ENCODE measurements at places on chromosomes 3 and 15.
A peak's percentile ranks its signal among the peaks of the same experiment; 100 is the strongest.

DNA sequence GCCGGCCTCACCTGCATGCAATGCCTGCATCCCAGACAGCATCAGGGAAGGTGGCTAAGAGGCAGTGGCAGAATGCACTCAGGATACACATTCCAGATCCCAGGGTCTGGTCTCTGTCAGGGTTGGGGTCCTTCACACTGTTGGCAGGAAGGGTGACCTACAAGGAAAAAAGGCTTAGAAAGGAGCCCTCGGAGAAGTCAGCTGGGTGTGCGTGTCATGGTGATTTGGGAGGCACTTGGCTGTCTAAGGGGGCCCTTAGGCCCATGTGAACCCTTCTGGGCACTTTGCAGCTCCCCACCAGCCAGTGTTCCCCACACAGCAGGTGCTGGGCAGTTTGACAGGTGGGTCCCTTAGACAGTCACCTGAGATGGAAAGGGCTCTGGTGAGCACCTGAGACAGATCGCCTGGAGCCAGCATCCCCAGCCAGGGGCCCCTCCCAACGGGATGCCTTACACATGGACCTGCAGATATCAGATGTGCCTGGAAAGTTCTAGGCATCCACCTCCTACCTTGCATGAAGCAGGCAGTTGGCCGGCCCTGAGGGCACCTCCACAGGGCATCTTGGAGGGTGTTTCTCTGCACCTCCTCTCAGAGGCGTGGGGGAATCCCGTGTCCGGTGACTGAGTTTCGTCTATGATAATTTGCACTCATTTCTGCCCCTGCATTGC lies 131.6 kb downstream of the LRRK1 start:
- no peak for DNase-seq

DNA sequence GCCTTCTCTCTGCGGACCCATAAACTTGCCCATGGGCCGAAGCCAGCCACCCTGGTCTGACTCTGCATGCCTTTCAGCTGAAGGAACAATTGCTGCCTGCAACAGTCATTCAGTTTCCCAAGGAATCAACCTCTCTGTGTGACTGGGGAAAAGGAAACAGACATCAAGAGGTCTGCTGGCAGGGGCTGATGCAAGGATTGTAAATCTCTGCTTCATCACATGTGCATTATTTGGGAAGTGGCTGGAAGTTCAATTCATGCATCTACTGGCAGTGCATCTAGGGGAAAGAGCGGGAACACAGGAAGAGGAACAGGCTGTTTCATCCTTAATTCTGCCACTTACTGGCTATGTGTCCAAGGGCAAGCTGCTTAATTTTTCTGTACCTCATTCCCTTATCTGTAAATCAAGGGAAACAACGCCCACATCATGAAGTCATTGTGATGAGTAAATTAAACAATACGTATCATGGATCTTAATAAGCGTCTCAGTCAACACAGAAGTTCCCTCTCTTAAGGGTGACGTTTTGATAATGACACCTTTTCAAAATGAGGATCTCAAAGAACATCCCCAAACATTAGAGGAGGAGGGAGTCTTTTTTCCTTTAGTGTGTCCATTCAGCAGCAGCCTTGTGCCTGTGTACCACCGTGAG lies 17.4 kb upstream of the ADPGK start:
- no peak for DNase-seq

DNA sequence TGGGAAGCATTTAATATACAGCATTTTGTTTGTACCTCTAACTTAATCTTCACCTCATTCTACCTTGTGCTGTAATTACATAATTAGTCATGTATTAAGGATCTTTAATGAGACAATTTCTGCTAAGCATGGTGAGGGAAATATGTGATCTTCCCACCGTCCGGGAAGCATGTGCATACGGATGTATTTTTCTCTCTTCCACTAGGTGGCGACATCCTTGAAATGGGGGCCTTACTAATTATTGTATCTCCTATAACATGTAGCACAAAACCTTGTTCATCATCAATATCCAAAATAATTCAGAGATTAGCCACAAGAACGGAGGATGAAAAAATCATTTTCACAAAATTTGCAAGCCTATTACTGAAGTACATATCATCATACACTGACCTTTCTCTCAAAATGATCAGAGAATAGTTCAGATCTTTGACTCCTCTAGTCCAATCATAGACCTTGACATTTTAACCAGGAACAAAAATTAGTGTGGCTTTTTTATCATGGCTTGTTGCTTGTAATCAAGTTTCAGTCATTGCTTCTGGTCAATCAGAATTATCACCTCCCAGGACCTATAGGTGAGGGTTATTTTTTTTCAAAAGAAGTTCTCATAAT lies 148.9 kb upstream of the GBE1 start:
- DNase-seq = peak; percentile 41

GRCh38 chr15:62344806-62345539 lies 179.9 kb upstream of the C2CD4B start:
- peak; percentile 26 for DNase-seq

DNA sequence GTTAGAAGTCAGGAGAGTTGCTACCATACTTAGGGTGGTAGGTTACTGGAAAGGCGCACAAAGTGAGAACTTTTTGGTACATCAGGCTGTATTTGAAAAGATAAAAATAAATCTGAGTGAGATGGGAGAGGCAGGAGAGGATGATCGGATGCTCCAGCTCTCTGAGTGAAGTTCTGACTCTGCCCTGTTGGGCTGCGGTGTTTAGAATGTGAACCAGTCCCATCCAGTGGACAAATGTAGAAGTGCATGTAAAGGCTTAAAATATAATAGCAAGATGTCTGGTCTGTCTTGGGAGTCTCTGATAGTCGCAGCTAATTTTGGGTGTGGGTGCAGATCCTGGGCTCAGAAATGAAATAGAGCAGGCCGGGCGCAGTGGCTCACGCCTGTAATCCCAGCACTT lies 30.4 kb downstream of the ACKR2 start:
- DNase-seq = peak; percentile 57

DNA sequence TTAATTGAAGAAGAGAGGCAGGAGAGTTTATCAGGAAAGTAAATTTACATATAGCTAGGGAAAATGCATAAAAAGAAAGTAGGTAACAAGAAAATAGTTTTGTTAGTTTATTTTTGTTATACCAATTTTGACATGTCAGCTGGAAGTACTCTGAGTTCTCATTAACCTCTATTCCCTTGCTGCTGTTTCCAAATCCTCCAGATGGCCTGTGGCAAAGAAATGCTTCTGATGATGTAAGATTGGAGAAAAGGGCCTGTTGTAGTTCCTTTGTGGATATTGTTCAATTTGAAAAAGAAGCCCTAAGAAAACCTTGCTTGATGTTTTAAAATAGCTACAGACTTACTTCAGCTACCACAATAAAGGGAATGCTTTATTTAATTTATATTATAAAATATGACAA lies 192.9 kb upstream of the SLITRK3 start:
- no peak for DNase-seq

- peak; percentile 84 for DNase-seq
Measured at GRCh38 chr3:20340324-20340928, 154.4 kb upstream of the SGO1 start.

- DNase-seq = no peak
Measured at GRCh38 chr3:50525191-50525910, 21.9 kb upstream of the CACNA2D2 start.

DNA sequence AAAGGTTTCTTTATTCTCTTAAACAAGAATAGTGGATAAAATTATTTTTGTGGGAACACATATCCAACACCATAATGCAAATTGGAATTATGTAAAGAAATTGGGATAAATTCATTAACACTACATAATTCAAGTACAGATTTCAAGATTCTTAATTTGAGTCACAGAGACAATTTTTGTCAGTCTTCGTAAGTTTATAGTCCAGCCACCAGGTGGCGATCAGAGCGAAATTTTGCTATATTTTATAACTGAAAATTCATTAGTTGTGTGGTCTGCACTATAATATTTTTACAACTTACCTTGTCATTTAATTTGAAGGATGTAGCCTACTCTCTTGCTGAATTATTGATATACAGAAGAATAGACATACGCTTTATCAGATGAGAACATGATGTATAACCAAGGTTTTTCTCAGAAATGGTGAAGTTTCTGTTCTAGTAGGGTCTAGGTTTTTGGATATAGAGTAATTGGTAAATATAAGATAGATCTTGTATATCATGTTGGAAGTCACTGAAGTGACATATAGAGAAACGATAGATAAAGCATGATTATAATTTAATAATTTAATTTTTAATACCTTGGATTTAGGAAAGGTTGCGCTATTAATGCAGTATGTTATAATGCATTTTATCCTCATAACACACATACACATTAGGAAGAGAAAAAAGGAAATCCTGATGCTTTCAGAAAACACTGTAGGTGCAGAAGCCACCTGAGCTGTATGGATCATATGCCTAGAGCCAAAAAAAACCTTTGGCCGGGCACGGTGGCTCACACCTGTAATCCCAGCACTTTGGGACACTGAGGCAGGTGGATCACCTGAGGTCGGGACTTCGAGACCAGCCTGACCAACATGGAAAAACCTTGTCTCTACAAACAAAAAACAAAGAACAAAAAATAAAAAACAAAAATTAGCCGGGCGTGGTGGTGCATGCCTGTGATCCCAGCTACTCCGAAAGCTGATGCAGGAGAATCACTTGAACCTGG lies 31.7 kb downstream of the PLSCR4 start:
- peak; percentile 35 for DNase-seq

DNA sequence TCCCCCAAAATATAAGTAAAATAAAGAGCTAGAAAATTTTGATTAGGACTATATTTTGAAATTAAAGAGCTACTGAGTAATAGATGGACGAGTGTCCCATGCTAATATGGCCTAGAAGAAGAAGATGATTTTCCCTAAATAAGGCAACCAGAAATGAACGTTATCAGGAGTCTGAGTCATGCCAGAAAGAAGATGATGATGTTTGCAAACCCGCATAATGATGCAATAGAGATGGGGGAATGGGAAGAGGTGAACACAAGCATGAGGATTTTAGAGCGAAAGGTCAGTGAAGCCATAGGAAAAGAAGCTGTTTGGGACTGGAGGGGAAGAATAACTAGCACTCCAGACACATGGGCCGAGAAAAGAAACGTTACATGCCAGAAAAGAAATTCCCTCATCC lies 71.7 kb downstream of the FGF12 start:
- no peak for DNase-seq

- no peak for DNase-seq
Measured at GRCh38 chr3:35651426-35651825, 12.1 kb downstream of the ARPP21 start.
